ENCODE measurements at places on chromosomes 2 and 18.

- DNase-seq = no peak
Measured at GRCh38 chr2:171706152-171706803, 19.0 kb downstream of the DYNC1I2 start.

DNA sequence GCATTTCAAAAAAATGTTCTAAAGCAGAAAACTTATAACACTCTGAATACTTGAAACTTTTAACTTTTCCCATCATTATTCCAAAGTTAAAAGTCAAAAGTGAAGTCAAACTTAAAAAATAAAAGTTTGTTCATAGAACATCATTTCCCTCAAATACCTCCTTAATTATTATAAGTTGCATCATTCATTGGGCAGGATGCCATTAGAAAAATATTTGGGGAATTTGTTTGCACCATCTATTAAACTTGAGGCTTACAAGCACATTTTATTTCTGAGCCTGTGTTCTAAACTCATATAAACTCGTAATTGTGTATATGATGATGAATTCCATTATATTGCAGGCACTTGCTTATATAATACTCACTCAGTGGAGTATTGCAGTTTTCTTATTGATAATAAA, 588.0 kb upstream of the NRXN1 start:
- DNase-seq = no peak

GRCh38 chr2:109139002-109139401, 10.0 kb downstream of the SH3RF3 start:
- no peak for DNase-seq

DNA sequence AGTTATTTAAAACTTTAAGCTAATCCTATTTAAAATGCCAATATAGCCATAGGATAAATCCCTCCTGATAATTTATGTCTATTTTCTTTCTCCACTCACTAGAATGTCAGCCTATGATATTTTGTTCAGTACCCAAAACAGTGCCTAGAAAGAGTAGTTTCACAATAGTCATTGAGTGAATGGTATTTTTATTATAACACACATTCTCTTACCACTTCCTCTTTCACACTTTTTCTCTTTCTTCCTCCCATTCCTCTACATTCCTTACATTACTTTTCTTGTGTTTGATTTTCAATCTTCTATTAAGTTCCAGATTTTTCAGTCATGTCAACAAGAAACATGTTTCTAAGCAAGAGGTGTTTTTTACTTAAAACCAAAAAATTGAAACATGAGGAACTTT, 327.6 kb upstream of the UBE2E3 start:
- DNase-seq = no peak

GRCh38 chr18:62713651-62714247, 1.6 kb upstream of the PHLPP1 start:
- peak; percentile 24 for DNase-seq

DNA sequence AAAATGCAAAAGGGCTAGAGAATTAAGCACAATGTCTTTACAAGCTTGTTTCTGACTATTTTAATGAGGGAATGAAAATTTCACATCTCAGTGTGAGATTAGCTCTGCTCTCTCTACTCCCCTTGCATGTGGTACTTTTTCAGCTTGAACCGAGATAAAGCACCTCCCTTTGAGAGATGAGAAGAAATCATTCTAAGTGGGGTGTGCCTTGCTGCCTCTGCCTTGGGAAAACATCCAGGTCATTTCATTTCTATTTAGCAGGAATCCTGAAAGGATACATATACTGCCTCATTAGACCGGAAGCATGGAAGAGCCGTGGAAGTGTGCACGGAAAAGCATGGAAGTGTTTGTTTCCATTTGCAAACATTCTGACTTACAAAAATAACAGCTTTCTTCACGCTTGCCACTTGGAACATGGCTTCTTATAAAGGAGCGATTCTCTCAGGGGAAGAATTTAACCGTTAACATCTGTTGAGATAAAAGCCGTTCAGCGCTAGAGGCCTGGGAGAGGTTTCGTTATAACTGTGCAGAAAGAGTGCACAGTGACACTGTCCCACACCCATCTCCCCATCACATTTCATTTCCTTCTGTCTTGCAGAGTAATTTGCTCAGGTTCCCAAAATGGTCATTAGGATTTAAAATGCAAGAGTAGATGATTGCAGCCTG, 16.7 kb downstream of the NOSTRIN start:
- no peak for DNase-seq

DNA sequence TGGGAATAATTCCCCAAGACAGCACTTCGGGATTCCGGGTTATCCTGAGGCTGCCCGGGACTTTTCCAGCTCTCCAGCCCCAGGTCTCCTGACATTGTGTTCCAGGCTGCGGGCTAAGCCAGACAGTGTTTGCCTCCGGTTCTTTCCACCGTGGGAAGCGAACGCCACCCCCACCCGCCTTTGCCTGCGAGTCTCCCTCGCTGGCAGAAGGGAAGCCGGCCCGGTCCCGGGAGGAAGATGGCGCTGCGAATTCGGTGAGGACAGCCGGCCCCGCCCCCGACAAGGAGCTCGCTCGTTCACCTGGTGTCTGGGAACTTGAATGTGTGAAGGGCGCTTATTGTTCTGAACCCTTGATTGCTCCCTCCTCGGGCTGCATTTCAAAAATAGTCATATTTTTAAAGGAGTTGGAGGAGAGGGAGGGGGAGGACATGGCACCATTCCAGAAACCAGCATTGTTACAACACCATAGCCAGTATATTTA, 2.9 kb downstream of the LRATD1 start:
- DNase-seq = peak; percentile 77

- DNase-seq = no peak
Measured at GRCh38 chr2:209380293-209380692, 43.6 kb upstream of the MAP2 start.

- no peak for DNase-seq
Measured at GRCh38 chr2:225999692-226000091, 600.2 kb downstream of the NYAP2 start.

- peak; percentile 58 for DNase-seq
Measured at GRCh38 chr18:12287131-12287681, 20.8 kb upstream of the TUBB6 start.

GRCh38 chr18:46320928-46321711, 216.9 kb downstream of the HAUS1 start:
- DNase-seq = no peak

Measured in WTC11 (cell line).